GM13976 (cell line): ENCODE measurements at places on chromosomes 11 and 22.

- no peak for DNase-seq
Measured at GRCh38 chr22:49769691-49770546, 57.8 kb downstream of the BRD1 start.

DNA sequence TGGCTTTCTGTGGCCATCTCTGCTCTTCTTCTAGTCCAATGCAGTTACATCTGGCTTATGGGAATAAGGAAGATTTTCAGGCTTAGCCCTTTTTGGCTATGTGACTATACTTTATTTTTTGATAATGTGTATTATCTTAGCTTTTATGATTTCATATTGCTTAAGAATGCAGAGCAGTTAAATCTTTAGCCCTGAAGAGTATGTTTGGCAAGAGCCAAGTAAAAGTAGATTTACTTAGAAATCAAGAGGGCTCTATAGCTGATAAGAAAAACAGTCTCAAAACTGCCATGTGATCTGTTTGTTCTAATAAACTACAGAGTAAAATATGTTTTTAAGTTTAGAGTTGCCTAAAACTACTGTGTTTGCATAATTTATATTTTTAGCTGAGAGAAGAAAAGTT is 61.2 kb downstream of the RNF169 start:
- no peak for DNase-seq

DNA sequence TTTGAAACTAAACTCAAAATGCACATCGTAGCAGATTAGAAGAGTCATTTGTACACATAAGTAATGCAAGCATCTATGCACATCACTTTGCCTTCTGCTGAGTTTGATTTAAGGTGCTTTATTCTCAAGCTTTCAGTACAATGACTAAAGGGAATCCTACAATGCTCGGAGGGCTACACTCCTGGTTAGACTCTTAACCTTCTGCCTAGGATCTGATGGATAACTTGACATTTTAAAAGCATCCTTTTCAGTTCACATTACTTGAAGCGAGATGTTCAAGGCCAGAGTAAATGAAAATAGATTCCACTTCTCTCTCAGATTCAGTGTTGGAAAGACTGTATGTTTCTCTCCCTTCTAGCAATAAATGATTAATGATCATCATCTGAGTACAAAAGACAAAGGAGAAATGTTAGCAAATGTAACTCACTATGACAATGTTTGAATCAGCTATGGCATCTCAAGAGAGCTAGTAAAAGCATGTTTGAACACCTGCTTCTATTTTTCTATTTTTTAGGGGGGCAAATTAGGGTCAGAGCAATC is 259.2 kb upstream of the ANO3 start:
- DNase-seq = no peak

GRCh38 chr11:17609291-17610084 is 62.4 kb downstream of the OTOG start:
- DNase-seq = peak; percentile 34

DNA sequence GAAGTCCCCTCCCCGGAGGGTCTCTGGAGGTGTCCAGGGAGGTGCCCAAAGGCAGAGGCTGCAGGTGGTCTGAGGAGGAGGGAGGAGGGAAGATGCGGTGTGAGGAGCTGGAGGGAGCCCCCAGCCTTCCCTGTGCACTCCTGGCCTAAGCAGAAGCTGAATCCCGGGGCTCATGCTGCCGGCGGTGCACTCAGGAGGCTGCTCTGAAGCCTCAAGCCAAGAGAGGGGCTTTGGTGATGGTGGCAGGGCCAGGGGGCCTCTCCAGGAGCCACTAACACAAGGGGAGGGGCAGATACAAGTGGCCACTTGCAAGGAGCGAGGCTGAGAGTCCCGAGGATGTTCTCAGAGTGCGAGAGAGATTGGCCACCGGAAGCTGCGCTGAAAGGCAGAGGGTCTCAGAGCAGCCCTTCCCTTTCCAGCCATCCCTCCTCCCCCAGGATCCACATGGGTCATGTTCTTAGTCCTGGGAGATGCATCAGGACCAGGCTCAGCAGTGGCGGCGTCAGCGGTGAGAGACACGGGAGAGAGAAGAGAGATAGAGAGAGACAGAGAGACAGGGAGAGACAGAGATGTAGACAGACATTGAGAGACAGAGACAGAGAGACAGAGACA is 774 bp upstream of the MRGPRG start:
- peak; percentile 27 for DNase-seq

GRCh38 chr11:18490736-18491485 is 35.3 kb downstream of the LDHAL6A start:
- no peak for DNase-seq

GRCh38 chr11:65897020-65897471 is 3.1 kb downstream of the FOSL1 start:
- no peak for DNase-seq

DNA sequence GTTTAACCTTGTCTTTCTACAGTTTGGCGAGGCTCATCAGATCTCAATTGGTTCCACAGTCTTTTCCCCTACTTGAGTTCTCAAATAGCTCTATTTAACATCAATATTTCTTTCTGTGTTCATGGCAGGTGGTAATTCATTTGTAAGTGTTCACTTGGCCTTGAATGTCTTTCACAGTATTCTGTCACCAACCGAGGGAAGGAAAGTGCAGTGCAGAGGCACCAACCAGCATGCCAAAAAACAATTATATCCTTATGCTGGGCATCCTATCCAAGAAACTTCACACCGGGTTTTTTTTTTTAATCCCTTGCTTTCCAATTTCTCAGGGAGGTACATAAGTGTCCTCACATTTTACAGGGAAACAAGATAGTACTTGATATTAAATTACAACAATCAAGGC is 55.0 kb upstream of the ZC3H12C start:
- no peak for DNase-seq

GRCh38 chr22:42289671-42290541 is 19.5 kb upstream of the TCF20 start:
- DNase-seq = no peak

- no peak for DNase-seq
Measured at GRCh38 chr22:20653012-20653794, 120.7 kb upstream of the SERPIND1 start.

GRCh38 chr11:65290448-65291165 is 24.1 kb upstream of the CDC42EP2 start:
- DNase-seq = peak; percentile 64

DNA sequence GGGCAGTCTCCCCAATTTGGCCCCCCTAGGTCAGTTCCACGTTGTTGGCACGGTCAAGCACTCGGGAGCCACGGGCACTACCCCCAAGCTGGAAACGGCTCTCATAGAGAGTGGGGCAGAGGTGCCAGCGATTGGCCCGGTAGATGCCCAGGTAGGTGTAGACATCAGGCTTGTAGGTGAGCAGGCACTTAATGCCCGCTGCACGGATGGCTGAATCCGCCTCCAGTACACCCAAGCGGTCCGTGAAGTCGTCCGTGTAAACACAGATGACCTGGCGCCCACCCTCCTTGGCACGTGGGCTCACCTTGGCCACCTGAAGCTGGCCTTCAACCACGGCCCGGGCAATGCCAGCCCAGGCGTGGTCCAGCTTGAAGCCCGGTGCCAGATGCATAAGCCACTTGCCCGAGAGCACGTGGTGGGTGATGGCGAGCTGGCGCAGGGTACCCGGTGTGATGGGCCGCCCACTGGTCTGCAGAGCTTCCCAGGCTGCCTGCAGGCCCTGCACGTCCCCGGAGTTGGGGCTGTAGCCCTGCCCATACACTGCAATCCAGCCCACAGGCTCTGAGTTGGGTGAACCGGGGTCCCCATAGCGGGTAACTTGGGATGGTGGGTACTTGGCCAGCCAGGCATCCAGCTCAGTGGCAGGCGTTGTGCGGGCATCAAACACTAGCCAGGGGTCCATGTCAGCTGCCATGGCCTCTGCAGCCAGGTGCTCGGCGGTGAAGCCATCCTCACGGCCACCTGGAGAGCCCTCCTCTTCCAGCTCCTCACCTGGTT is 1.2 kb downstream of the C11orf68 start:
- no peak for DNase-seq

DNA sequence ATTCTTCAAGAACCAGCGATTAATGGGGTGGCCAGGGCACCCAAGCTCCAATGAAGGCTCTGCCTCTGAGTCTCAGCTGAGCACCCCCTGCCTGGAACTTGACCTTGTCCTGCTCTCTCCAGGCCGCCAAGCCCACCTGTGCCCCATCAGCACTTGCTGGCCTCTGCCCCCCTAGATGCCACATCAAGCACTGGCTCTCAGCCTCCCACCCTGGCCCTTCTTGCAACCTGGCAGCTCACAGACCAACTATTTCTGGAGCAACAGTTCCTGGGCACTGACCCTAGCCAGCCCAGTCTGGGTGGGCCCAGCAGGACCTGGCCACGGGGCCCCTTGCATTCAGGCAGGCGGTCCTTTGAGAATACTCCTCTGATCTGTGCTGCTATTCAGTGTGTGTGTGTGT is 98.8 kb upstream of the PITPNB start:
- no peak for DNase-seq

GRCh38 chr22:45740236-45740635 is 68.6 kb downstream of the ATXN10 start:
- no peak for DNase-seq

DNA sequence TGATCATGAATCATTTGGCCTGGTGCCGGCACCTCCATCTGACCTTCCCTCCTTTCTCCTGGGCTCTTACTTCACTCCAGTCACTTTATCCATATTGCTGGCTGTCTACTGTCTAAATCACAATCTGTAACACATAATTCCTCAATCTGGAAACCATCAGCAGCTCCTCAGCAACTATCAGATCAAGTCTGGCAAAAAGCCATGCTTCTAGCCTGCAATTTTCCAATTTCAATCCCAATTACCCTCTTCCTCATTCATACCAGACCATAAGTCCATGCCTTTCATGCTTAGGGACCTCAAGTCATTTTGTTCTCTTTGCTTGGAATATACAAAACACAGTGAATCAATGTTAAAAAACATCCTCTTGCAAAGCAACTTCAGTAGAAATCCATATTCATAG is 882.8 kb upstream of the ANO3 start:
- no peak for DNase-seq

GRCh38 chr11:45896422-45896984 is 10.6 kb downstream of the FREY1 start:
- DNase-seq = no peak

GRCh38 chr11:104151404-104152204 is 12.3 kb downstream of the PDGFD start:
- no peak for DNase-seq
